ENCODE measurements at places on chromosomes 7 and 10.

GRCh38 chr10:51405580-51406351 lies 293.6 kb downstream of the CSTF2T start:
- DNase-seq, result no peak

- DNase-seq, result no peak
Observed at GRCh38 chr7:7710469-7710868, 7.9 kb downstream of the RPA3 start.

GRCh38 chr7:19118636-19119371 lies 1.4 kb upstream of the TWIST1 start:
- no peak for DNase-seq

DNA sequence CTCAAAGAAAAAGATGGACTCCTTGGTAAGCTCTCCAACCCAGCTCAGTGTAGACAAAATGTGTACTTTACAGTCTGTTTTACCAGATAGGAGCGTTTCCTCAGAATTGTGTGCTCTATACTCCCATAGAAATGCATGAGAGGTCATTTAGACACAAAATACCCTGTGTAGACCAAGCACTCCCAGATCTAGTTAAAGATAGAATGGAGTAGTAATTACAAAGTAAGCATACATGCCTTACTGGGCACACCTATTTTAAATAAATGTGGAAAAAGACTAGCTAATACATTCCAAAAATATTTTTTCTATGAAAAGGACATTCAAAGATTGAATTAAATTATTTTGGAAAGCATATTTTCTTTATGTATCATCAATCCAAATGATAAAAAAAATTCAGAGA lies 271.9 kb upstream of the DGKB start:
- DNase-seq, result no peak

GRCh38 chr7:124085179-124085578 lies 52.3 kb upstream of the TMEM229A start:
- no peak for DNase-seq

- DNase-seq, result no peak
Observed at GRCh38 chr10:47104151-47104605, 192.9 kb downstream of the PTPN20 start.

DNA sequence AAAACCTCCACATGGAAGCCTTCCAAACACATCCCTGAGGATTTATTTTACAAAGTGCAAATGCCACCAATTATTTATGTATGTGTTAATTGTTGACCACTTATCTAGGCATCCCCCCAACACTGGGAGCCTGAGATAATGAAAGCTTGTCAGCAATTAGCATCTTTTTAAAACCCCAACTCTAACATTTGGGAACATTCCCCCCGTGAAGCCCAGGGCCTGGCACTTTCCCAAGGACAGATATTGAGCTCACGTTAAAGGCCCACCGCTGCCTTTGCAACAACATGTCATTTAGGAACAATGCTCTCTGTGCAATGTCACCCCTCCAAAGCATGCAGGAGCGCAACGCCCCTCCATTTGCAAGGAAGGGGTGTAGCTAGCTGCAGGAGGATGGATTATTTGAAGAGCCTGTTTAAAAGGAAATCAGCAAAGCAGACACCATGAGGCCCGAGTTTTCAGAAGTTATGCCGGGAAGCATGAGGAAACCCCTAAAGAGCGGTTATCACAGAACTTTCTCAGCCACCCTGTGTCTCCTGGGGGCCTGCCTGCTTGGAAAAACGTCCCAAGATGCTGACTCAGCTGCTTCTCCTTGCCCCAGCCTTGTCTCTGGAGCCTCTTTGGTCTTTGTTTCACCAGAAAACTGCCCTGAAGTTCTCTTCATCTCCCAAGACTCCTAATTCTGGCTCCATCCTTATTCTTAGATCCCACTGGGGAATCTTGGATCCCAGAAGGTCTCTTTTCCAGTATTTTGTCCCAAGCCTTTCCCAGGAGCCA lies 444.1 kb downstream of the GRID1 start:
- no peak for DNase-seq

- DNase-seq, result no peak
Observed at GRCh38 chr10:33772370-33773252, 438.1 kb upstream of the NRP1 start.

DNA sequence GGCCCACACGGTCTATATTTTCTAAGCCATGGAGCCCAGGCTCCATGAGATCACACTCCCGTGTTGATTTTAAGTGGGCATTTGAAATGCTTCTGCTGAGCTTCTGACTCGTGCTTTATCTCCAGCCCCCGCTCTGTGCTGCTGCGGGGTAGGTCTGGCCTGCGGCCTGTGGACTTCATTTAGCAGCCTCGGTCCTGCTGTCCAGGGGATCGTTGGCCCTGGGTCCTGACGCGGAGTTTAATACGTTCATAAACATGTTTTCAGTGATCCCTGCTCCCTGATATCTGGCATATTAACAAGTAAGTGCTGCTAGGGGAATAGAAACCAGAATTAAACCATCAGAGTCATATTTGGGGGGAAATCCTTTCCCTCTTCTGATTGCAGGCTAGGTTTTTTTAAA lies 540.3 kb upstream of the MGMT start:
- DNase-seq, result no peak

- DNase-seq, result no peak
Observed at GRCh38 chr10:93177511-93177910, 103.8 kb downstream of the CYP26A1 start.

DNA sequence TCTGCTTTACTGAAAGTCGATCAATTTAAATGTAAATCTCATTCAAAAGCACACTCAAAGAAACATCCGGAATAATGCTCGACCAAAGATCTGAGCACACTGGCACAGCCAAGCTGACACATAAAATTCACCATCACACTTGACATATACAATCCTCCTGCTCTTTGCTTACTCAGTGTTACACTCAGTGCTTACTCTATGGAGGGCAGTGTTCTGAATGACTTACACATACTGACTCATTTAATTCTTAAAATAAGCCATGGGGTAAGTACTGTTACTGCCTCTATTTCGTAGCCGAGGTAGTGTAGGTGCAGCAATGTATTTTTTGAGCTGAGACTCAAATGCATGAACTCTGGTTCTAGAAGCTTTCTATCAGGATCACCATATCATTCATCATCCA lies 421.5 kb upstream of the LRRN3 start:
- DNase-seq, result no peak

GRCh38 chr7:25496476-25497368 lies 268.4 kb upstream of the NPVF start:
- DNase-seq, result no peak

DNA sequence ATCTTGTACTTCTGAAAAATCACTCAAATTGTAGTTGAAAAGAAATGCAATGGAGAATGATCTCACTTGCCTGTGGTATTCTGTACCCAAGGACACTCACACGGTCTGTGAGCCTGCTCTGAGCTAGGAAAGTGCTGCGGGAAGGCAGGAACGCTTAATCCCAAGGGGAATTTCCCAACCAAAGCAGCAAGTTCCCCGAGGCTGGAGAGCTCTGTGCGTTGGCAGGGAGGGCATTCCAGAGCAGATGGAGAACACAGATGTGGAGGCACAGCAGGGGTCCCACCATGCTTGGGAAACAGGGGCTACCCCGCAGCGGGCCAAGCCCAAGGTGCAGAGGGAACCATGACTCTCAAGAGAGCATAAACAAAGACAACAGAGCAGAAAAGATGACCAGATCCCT lies 13.6 kb downstream of the SVIL start:
- no peak for DNase-seq

GRCh38 chr7:2404714-2405119 lies 1.3 kb downstream of the CHST12 start:
- DNase-seq, result no peak

GRCh38 chr10:28327491-28327880 lies 24.6 kb upstream of the MPP7 start:
- DNase-seq, result no peak

- no peak for DNase-seq
Observed at GRCh38 chr7:32145911-32146310, 75.7 kb upstream of the PDE1C start.

DNA sequence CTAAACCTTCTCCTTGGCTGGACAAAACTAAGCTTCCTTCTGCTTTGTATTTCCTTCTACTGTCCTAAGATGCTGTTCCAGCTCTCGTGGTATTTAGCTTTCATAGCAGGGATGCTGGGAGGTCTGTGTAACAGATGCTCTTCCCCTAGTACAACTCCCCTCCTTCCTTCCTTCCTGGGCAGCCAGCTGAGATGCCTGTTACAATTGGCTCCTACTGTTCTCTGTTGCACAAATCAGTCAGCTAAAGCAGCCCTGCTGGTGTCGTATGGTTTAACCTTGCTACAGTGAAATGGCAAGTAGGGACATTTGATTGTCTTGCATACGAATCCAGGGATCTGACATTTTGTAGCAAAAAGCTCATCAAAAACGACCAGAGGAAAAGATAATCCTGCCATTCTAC lies 143.8 kb downstream of the ARHGAP21 start:
- DNase-seq, result no peak

- DNase-seq, result no peak
Observed at GRCh38 chr7:150369748-150370501, 1.3 kb downstream of the REPIN1 start.

DNA sequence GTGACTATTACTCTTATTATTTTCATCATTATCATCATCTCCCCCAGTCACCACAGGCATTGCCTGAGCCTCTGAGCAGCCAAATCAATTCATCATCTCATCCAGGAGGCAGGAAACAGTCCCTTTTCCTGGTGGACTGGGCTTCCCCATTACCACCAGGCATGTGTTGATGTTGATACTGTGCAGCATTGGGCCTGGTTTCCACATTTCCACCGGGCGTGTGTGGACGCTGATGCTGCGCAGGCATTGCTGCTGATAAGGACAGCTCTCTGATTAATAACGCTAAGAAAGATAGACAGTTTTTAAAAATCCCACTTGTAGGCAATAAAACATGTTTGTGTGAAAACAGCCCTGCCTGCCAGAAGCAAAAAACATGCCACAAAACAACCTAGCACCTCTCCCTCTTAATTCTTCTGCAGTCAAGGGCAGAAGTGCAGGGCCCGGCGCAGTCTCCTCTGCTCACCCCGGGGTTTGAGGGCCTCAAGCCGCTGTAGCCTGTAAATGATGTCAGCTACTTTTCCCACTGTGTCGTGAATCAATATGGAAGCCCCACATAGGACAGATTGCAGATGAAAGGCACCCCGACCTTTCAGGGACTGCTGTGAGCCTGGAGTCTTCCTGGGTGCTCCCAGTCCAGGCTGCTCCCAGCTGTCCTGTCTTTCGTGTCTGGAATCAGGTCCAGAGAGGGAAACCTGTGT lies 216.0 kb downstream of the WDR37 start:
- no peak for DNase-seq

- no peak for DNase-seq
Observed at GRCh38 chr10:27464993-27465392, 39.1 kb upstream of the RAB18 start.

GRCh38 chr7:139232377-139232717 lies 1.3 kb downstream of the UBN2 start:
- no peak for DNase-seq

- DNase-seq, result no peak
Observed at GRCh38 chr7:75662579-75663301, 76.0 kb downstream of the HIP1 start.

- no peak for DNase-seq
Observed at GRCh38 chr7:20507157-20507556, 108.3 kb upstream of the ABCB5 start.

- no peak for DNase-seq
Observed at GRCh38 chr7:6531492-6532279, 19.6 kb downstream of the GRID2IP start.

DNA sequence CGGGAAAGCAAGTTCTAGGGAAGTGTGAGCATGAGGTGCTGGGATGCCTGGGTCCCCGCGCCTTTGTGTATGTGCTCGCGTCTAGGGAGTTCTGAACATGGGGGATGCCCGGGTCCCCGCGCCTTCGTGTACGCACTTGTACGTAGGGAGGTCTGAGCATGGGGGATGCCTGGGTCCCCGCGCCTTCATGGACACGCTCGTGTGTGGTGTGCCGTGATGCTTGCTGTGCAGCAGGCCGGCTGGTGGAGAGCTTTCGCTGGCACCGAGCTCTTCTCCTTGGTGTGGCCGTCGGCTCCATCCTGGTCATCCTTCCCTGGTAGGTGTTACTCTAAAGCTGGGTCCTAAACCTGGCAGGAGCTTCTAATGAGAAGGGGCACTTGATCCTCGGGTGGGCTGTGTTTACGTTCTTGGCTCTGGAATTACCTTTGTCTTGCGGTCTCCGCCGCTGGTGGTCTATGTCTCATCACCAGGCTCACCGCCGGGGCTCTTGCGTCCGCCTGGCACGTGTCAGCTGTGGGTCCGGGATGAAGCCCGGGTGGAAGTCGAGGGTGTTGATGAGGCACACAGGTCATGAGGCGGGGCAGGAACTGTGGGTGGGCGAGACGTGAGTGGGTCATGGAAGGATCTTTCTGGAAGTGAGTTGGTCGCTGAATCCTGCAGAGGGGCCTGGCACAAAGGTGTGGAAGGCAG lies 63.5 kb downstream of the DNAJB6 start:
- no peak for DNase-seq

DNA sequence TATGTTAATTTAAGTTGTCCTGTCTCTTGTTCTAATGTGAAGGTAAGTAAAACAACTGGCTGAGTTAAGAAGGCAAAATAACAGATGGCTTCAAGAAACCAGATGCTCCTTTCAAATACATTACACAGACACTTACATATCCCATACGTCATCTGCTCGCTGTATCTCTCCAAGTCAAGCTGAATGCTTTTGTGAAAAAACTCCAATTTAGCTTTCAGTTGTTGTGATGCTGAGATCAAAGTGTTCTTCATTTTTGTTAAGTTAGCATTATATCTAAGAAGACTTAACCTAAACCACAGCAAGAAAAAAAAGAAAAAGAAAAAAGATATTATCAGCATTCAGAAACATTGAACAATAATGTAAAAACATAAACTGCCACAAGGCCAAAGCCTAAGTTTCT lies 18.5 kb upstream of the ERLIN1 start:
- DNase-seq, result no peak

DNA sequence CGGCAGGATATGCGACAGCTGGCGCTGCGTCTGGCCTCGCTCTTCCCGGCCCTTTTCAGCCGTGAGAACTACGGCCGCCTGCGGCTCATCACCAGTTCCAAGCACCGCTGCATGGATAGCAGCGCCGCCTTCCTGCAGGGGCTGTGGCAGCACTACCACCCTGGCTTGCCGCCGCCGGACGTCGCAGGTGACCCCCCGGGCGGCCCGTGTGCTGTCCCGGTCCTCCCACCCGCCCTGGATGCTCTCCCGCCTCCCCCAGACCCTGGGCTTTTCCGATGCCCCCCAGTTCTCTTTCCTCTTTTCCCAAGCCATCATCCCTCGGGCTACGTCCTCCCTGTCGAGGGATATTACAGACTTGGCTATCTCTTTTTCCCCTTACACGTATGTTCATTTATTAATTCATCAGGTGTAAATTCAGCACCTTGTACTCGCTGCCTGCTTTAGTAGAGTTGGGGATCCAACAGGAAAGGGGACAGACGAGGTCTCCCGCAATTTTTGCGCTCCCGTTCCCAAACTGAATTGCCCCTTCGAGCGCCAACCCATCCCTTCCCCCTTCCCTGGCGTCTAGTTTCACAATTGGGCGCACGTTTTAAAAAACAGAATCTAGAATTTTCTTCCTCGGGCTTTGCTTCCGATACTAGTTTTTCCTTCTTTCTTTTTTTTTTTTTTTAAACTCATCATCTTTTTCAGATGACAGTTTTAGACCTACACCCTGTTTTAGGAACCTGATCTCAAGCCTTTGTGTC lies 846 bp downstream of the MINPP1 start:
- peak; percentile 31 for DNase-seq
